ENCODE measurements at places on chromosomes 4 and X.

DNA sequence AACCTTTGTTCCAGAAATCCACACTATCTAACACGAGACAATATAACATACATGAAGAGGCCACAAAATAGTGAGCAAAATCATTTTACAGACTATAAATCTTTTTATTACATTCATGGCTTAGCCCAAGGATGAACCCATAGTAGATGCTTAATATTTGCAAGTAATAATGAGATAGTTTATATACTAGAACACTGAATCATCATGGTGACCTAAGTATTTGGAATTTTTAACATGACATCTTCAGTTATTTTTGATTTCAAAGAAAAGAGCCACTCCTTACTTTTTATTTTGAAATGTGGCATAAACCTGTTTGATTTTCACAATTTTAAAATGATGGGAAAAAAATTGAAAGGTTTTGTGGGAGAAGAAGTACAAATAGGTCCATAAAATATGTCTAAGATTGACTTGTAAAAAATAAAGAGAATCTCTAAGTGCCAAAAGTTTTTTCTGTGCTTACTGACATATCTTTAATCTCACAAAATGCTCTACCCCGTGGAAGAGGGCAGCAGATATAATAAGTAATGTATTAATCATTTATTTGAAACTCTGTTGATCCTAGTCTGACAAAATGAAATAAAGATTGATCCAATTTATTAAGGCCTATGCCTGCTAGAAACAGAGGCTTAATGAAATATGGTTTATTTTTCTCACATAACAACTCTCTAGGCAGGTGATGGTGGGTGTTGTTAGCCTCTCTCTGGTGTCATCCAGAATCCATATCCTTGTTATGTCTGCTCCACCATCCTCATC is 224.5 kb upstream of the CENPE start:
- no peak for DNase-seq

- no peak for DNase-seq
Measured at GRCh38 chr4:150579551-150580234, 2.3 kb upstream of the MAB21L2 start.

DNA sequence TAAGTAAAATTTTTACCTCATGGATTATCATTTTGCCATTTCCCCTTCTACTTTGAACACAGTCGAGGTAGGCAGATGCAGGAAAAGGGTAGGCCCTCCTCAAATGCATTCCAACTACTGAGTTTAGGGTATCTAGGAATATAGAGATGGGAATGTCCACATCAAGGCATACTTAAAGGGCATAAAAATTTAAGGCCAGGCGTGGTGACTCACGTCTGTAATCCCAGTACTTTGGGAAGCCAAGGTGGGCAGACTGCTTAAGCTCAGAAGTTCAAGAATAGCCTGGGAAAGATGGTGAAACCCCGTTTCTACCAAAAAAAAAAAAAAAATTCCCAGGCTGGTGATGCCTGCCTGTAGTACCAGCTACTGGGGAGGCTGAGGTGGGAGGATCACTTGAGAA is 146.5 kb downstream of the PDGFC start:
- no peak for DNase-seq

GRCh38 chr4:152780267-152780778 is 569 bp downstream of the ARFIP1 start:
- no peak for DNase-seq

GRCh38 chr4:111400741-111401140 is 744.5 kb upstream of the FAM241A start:
- no peak for DNase-seq

GRCh38 chrX:21735038-21735767 is 22.7 kb downstream of the SMPX start:
- no peak for DNase-seq

GRCh38 chr4:27081675-27082586 is 221.3 kb downstream of the STIM2 start:
- no peak for DNase-seq

- DNase-seq = no peak
Measured at GRCh38 chr4:6154875-6155274, 45.5 kb downstream of the JAKMIP1 start.

Measured in activated CD8-positive, alpha-beta memory T cell treated with anti-CD3 and anti-CD28 coated beads, Interleukin-2, amount 50 U/mL, for 4 hours (primary cell).